ENCODE measurements at places on chromosomes 6 and 20.

DNA sequence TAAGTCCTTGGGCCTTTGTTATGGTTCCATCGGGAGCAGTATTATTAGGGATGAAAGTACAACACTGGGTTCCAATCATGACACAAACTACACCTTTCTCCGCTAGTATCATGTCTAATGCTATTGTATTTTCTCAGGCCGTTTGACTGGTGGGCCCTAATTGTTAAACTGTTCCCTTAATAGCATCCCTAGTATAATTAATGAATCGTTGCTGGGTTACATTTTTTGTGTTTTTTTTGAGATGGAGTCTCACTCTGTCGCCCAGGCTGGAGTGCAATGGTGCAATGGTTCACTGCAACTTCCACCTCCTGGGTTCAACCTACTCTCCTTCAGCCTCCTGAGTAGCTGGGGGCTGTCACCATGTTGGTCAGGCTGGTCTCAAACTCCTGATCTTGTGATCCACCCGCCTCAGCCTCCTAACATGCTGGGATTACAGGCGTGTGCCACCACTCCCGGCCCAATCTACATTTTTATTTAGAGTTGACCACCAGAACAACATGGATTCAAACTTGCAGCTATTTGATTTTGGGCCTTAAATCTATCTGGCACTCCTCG, 4.1 kb upstream of the ZNFX1 start:
- DNase-seq: no peak

DNA sequence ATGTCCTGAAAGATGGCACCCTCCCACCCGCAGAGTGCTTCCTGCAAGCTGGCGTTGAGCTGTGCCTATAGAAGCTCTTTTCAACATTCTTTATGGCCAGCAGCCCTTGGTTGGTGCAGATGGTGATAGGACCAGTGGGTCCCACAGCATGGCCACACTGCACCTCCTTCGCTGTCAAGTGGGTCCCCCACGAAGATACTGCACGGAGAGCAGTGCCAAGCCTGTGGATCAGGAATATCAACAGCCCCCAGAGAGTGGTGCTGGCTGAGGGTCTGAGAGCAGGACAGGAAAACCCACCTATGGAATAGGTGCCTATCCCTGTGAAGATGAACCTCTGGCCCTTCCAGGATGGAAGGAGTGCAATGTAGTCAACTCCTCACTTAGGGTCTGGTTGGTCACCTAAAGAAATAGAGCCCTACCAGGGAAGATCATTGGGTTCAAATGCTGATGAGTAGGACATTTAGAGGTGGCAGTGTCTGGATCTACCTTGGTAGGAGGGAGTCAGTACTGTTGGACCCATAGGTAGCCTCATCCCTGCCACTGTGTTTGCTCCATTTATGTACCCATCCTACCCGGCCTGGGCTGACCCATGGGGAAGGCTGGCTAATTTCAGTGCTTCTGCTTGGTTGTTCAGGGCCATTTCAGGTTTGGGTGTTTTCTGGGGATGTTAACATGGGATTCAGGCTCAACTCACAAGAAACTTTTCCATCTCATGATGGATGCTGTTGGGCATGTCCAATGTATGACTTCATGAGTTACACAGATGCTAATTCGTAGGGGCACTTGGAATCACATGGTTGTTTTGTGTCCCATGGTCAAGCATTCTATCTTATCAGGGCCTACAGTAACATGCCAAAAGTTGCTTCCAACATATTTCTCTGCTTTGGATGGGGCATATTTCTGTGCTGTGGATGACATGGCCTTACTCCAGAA, 33.4 kb upstream of the MICB start:
- no peak for DNase-seq

DNA sequence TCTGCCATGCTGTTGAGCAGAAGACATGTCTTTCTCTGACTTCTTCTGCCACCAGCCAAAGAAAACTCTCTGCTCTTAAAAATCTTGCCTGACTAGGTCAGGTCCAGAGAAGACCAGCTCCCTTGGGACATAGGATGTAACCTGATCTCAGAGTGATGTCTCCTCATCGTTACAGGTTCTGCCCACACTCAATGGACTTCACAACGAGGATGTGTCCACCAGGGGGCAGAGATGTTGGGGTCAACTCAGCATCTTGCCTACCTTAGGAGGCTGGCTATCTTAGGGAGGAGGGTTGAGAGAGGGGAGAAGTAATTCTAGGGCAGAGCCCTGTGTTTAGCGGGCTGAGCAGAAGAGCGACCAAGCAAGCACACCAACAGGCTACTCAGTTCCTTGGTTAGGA, 207.6 kb upstream of the CDH4 start:
- DNase-seq: no peak

DNA sequence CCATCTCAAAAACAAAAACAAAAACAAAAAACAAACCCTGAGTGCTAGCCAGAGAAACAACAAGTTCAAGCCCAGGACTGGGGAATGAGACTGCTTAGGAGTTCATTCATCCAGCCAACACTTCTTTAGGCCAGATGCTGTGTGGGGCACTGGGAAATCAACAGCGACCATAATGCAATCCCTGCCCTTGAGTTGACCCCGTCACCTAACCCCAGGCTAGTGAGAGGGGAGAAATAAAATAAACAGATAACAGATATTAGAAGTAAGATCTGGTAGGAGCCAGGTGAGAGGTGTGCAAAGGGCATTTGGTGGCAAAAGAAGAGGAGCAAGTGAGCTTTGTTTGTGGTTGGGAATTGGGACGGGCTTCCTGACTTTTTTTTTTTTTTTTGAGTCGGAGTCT, 4.9 kb upstream of the RPL10A start:
- no peak for DNase-seq

GRCh38 chr6:2109796-2110195, 135.6 kb downstream of the GMDS start:
- no peak for DNase-seq

- DNase-seq: no peak
Measured at GRCh38 chr6:132404736-132405135, 3.5 kb upstream of the MOXD1 start.

DNA sequence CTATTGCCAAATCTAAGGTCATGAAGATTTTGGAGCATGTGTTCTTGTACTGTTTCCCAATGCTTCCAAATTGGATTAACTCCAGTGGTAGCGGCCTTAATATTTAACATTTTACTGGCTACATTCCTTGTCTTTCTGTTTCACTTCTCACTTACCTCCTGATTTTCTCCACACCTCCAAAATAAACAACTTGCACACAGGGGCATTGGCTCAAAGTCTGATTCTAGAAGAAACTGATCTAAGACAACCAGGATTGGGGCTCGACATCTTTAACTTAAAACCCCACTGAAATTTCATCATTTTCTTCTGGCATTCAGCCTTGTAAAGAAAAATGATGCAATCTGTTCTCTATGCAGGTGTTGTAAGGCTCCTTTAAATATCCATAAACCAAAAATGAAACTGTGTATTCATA, 557.9 kb upstream of the ID4 start:
- no peak for DNase-seq

- DNase-seq: no peak
Measured at GRCh38 chr6:34536251-34536958, 19.7 kb downstream of the SPDEF start.

DNA sequence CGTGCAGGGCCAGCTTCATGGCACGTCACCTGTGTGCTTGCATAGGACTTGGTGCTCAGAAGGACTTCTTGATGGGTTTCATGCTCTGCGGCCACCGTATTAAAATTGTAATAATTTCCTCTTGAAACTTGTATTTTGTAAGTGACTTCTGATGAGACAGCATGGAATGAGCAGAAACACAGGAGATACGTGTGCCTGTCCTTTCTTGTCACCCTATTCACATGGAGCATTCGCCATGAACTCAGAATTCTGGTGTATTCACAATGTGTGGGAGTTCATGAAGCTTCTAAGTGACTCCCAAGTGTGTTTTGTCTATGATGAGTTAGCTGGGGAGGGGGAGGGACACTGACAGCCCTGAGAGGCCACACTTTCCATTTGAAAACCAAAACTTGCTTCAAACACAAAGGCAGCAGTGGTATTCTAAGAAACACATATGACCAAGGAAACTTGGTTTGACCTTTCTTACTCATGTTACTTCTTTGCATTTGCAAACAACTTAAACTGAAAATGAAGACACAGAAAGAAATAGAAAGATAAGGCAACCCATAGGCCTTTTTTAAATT, 92.1 kb upstream of the NEDD9 start:
- no peak for DNase-seq

DNA sequence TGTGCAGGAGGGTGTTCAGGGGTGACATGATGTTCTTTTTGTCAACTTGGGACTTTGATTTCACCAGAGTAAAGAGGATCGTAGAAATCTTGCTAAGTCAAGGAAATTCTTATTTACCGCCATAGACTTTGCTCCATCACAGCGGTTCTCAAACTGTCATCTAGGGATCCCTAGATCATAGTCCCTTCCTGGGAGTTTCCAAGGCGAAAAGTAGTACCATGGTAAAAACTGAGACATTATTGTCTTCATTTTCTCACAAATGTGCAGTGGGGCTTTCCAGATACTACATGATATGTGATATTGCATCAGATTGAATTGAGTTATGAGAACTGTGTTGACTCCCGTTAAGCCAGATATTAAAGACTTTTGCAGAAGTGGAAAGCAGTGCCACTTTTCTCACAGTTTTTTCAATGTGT, 79.7 kb downstream of the JARID2 start:
- DNase-seq: no peak

- DNase-seq: peak; percentile 22
Measured at GRCh38 chr6:13615792-13616120, 621 bp downstream of the NOL7 start.

GRCh38 chr6:141724731-141725130, 408.0 kb upstream of the GJE1 start:
- DNase-seq: no peak

All from activated gamma-delta T cell (primary cell).